ENCODE measurements at places on chromosomes 2 and 18.

GRCh38 chr2:179017773-179018357 is 32.1 kb downstream of the CCDC141 start:
- DNase-seq = no peak

- no peak for DNase-seq
These were observed 96.7 kb upstream of the ACKR3 start for GRCh38 chr2:236472720-236473495.

DNA sequence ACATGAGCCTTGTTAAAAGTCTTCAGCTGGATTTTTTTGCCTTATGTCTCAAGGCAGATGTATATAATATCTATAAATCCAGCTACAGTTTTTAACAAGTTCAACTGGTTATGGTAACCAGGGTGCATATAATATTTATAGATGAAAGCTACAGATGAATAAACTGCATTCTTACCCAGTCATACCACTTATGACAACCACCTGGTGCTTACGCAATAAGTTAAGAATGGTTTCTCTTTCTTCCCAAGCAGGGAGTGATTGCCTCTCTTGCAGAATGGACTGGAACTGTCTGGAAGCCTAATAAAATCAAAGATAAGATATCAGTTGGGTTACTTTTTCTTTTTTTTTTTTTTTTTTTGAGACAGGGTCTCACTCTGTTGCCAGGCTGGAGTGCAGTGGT is 19.6 kb downstream of the DHX57 start:
- no peak for DNase-seq

DNA sequence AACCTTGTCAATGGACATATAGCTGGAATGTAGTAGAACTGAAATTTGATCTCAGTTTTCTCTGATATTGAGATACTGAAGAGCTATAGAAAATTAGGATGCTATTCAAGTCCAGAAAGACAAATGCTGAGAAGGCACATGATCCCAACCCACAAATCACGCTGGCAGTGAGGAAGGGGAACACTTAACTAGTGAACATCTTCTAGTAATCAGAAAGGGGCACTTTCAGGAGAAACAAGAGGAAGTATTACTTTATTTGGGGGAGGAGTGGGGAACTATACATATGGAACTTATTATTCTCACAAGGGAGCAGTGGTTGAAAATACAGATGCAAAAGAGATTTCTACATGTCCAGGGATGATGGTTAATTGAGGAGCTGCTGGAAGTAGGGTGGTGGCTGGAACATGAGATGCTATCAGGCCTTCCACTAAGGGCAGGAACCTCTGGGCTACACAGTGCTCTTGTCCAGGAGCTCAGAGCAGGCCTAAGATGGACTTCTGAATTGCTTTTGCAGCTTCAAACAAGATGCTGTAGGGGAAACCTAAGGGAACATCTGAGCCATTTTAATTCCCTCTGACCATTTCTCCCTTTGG is 79.3 kb downstream of the TGFA start:
- no peak for DNase-seq

GRCh38 chr18:28045176-28045810 is 131.6 kb downstream of the CDH2 start:
- DNase-seq = no peak

GRCh38 chr18:31064130-31064529 is 21.6 kb upstream of the DSC3 start:
- no peak for DNase-seq

DNA sequence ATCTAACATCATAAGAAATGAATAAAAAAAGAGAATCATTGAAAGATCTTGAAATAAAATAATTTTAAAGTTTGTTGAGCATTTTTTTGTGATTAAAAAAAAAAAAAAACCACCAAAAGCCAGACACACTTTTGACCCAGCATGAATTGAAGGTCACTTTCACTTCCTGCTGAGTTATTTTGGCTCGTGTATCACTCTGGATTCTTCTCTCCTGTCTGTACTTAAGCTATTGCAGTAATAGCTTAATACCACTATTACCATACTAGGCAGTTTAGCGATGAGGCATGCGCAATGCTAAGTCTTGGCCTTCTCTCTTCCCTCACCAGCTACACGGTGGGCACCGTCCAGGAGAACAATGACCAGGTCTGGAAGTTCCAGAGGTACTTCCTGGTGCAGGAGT is 54.5 kb upstream of the SPP2 start:
- DNase-seq = no peak

GRCh38 chr2:96879545-96880040 is 9.7 kb upstream of the SEMA4C start:
- no peak for DNase-seq

- no peak for DNase-seq
These were observed 1.7 kb downstream of the TBC1D8 start for GRCh38 chr2:101149241-101150192.

GRCh38 chr2:218186355-218186766 is 19.6 kb upstream of the CXCR1 start:
- peak; percentile 70 for DNase-seq

DNA sequence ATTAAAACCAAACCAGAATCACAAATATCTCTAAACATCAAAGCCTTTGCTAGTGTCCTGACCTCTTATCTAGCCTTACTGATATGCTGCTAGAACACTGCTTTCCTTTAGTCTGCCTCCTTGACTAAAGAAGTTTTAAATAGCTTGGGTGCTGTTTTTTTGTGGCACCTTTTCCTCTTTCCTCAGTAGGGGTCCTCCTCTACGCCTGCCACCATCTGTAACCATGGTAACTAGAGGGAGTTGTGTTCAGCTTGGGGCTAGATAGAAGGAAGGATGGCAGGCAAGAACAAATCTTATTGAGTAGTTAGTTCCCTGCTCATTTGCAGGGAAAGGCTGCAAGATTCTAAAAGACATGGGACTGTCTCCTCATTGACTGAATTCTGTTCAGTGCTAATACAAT is 86.0 kb downstream of the TAF4B start:
- no peak for DNase-seq

GRCh38 chr2:118044103-118044716 is 30.3 kb upstream of the CCDC93 start:
- DNase-seq = no peak

GRCh38 chr2:20539776-20540586 is 93.1 kb downstream of the RHOB start:
- DNase-seq = no peak

DNA sequence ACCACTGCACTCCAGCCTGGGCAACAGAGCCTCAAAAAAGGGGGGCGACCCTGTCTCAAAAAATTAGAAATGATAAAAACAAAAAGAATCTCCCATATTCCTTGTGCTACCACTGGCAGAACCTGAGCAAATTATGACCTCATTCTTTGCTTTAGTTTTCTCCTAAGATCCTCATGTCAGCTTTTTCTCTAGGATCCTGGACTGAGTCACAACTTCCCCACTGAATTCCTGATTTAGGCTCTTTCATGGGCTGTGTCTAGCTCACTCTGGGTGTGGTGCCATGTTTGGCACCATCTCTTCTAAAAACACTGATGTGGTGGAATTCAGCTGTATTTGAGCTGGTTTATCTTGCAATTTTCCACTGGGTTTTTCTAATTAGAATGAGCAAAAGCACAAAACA is 37.1 kb downstream of the EXOC6B start:
- DNase-seq = peak; percentile 67

DNA sequence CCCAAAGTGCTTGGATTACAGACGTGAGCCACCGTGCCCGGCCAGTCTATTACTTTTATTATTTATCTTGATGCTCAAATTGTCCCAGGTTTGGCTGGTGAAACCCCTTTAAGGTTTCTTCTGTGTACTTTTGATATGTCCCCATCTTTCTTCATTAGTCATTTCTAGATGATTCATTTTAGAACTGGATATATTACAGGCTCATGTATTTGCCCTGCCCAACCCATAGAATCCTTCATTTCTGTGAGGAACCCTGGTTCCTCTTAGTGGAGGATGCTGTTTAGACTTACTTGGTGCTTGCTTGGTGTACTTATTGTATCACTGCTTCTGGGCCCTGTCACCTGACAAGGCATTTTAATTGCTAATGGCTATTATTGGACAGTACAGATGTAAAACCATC is 40.1 kb downstream of the KCMF1 start:
- DNase-seq = no peak

DNA sequence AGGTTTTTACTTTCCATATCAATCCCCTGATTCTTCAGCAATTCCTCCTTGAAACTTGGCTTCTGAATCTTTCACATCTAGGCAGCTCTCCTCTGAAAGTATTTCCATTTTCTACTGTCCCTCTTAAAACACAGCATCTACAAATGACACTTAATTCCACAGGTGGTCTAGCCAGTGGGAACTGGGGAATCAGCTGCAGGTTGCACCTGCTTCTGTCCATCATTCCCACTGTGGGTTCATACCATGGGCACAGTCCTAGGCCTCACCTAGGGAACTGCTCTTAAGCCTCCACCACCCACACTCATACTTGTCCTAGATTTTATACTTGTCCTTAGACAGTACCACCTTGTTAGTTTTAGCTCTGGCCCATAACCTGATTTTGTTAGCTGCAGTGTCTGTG is 2.2 kb downstream of the LOXL3 start:
- no peak for DNase-seq

DNA sequence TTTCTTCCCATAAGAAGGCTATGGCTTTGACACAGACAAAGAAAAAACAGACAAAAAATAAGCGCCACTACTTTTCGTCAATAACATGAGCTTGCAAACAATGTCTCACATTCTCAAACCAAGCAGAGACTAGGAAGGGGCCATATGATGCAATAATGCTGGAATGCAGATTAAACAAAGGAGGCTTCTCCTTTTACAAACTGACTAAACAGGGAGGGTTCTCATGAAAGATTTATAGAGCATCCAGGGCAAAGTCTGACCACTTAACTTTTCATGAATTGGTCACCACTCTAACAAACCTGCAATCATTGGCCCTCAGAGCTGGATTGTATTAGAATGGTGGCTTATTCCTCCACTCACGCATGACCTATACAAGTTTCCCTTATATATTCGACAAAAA is 663.3 kb upstream of the CHAC2 start:
- DNase-seq = no peak
